ENCODE measurements at places on chromosomes 16 and 17.

GRCh38 chr17:18025241-18025944, 13.6 kb downstream of the ATPAF2 start:
- DNase-seq: no peak

DNA sequence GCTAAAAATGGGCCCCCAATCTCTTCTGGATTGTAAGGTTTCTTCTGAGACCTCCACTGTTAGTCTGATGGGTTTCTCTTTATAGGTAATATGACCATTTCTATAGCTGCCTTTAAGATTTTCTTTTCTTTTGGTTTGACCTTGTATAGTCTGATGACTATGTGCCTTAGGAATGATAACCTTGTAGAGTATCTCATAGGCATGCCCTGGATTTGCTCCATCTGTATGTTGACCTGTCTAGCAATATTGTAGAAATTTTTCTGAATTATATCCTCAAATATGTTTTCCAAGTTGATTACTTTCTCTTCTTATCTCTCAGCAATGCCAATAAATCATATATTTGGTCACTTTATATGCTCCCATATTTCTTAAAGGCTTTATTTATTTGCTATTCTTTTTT, 1403.8 kb upstream of the GOT2 start:
- DNase-seq: no peak

GRCh38 chr16:66574531-66574930, 4.7 kb upstream of the CMTM2 start:
- DNase-seq: no peak

GRCh38 chr16:50808929-50809538, 67.1 kb downstream of the CYLD start:
- DNase-seq: no peak

DNA sequence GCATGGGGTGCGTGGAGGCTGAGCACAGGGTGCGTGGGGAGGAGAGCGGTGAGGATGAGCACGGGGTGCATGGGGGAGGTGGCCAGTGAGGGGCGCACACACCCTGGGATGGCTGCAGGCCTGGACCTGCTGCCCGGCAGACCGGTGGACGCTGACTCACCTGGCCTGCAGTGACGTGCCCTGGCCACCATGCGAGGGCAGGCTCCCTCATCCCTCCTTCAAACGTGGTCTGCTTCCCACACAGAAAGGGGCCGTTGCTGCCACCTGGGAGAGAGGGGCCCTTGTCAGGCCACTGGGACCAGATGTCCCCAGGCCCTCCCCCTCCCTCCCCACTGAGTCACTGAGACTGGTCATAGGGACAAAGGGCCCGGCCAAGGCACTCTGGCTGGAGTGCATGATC, 20.1 kb upstream of the APRT start:
- DNase-seq: no peak
